Nucleus accumbens (tissue), 56 donors: ENCODE measurements at places on chromosomes 7 and 10.

GRCh38 chr10:99917963-99918825 lies 91.6 kb downstream of the DNMBP start:
- no peak for DNase-seq

GRCh38 chr7:122260336-122260735 lies 44.2 kb downstream of the FEZF1 start:
- DNase-seq = no peak

DNA sequence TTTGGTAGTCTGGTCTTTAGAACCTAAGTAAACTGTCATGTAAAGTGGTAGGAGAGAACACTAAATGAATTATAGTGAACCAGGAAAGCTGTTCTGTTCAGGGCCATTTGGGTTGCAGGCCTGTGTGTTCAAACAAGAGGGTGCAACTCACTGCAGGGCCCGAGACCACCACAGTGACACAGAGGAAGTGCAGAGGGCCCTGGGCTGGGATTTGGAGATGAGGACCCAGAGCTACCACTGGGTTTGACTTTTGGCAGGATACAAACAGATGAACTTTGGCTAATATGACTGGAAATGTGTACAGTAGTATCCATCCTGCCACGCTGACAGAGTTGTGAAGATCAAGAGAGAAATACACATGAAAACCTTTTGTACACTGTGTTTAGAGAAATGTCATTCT lies 9.8 kb downstream of the MMP21 start:
- DNase-seq = no peak

- DNase-seq = no peak
These were observed 206 bp downstream of the UPF2 start for GRCh38 chr10:12042409-12042796.

GRCh38 chr7:41491883-41492471 lies 210.9 kb downstream of the INHBA start:
- DNase-seq = no peak

DNA sequence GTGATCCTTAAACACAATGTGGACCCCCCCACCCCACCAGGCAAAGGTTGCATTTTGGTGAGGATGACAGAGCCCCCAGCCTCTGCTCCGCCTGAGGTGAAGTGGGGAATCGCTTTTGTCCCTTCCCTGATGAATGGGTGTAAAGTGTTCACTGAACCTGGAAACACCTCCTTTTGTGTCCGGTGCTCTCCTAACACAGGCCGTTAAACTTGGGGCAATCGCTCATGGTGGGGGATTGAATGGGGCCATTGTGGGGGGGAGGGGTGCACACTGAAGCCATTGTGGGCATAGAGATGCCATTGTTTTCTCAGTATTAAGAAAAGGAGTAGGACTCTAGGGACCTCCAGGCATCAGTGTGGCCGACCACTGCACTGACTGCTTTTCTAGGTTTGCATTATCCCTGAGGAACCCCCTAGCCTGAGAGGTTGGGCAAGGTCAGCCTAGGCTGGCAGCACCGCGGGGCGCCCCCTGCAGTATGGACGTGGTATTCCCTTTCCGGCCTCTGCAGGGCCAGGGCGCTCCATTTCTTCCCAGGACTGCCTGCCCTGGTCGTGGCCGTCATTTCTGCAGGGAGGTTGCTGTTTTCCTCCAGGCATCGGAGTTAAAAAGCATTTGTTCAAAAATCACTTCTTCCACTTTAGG lies 158.3 kb downstream of the TCF7L2 start:
- DNase-seq = peak; percentile 49

DNA sequence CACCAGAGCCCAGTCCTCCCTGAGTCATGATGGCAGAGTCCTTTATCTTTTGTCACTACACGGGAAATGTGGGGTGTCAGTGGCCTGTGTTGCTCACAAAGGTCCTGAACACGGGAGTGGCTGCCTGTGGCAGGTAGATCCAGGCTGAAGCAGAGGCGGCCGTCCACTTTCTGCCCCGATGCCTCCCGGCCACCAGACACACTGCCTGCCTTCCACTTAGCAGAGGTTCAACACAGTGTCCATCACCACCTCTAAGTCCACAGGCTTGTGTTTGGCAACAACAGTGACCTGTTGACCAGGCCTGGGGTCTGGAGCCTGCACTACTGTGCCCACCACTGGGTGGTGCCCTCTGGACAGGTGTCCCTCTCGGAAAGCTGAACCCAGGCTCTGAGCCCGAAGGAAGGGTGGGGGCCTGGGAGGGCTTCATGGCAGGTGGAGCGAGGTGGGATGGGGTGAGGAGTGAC lies 49.9 kb upstream of the CAMK2B start:
- no peak for DNase-seq

- peak; percentile 46 for DNase-seq
These were observed 31.7 kb upstream of the OPALIN start for GRCh38 chr10:96390460-96390864.

DNA sequence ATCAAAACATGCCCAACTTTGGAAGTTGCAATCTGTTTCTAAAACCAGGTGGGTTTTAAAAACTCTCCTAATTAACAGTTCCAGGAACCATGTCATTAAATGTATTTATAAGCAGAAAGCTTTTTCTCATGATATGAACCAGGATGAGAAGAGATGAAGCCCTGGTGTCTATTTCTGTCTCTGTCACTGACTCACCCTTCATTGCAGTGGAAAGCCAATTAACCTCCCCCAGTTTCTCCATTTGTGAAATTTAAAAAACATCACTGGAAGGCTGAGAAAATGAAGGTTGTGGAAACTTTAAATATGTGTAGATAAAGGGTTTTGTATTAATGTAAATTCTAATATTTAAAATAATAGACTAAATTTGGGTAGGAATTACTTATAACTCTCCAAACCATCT lies 1088.0 kb downstream of the SORCS1 start:
- DNase-seq = no peak

DNA sequence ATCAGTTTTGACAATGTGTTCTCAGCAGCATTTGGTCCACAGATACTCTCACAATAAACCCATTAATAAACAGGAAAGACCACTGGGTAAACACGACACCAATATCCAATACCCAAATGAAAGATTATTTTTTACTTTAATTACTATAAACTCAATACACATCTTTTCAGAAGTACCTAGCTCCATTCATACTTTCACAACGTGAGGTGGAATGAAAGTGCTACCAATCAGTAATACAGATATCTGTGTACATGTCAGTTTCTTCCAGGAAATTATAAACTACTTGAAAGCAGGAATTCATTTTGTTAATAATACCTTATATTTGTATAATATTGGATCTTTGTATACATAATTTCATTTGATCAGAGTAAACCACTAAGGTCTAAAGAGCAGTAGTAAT lies 11.9 kb downstream of the CDK6 start:
- no peak for DNase-seq

- DNase-seq = no peak
These were observed 104.2 kb downstream of the ADK start for GRCh38 chr10:74255214-74255613.

GRCh38 chr10:46525177-46525823 lies 31.2 kb downstream of the GPRIN2 start:
- no peak for DNase-seq

DNA sequence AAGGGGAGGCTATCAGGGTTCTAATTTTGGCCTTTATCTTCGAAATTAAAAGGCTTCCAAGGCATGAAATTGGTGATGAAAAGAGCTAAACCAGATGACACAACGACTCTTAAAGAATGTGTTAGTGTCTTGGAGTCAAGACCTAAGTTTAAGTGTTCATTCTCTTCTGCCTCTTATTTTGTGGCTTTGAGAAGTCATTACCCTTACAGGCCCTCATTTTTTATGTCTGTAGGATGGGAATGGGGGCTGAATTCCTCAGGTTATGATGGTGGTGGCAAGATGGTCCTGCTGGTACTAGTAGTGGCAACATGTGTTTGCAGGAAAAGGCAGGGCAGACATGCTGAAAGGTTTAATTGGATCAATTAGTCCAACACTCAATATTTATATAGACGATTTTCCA lies 15.4 kb downstream of the TAS2R60 start:
- DNase-seq = no peak

DNA sequence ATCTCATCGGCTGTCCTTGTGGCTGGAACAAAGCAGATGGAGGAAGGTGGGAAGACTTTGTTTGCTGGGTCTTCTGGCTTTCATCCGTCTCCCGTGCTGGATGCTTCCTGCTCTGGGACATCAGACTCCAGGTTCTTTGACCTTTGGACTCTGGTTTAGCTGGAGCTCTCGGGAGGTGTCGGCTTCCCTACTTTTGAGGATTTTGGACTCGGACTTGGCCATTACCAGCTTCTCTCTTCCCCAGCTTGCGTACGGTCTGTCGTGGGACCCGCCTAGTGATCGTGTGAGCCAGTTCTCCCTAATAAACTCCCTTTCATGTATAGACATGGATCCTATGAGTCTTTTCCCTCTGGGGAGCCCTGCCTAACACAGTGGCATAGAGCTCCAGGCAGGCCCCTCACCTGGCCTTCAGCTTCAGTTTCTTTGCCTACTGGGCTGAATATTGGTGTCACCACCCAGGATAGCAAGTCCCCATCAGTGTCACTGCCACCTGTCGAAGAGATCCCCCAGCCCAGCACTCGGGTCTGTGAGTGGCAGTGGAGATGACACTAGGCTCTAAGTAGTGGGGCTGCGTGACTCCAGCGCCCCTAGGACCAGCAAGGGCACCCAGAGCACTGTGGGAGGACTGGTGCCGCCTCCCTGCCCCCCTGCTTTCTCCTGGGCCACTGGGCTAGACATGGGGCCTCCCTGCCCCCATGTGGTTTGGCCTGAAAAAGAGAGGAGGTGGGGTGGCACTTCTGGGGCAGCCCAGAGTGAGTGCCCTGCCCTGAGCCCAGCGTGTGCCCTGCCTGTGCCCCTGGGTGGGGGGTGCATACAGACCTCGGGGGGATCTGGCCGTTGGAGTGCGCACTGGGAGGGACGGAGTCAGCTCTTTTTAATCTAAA lies 135.6 kb downstream of the LHPP start:
- no peak for DNase-seq

- no peak for DNase-seq
These were observed 11.1 kb upstream of the SLC18A3 start for GRCh38 chr10:49598986-49599385.

DNA sequence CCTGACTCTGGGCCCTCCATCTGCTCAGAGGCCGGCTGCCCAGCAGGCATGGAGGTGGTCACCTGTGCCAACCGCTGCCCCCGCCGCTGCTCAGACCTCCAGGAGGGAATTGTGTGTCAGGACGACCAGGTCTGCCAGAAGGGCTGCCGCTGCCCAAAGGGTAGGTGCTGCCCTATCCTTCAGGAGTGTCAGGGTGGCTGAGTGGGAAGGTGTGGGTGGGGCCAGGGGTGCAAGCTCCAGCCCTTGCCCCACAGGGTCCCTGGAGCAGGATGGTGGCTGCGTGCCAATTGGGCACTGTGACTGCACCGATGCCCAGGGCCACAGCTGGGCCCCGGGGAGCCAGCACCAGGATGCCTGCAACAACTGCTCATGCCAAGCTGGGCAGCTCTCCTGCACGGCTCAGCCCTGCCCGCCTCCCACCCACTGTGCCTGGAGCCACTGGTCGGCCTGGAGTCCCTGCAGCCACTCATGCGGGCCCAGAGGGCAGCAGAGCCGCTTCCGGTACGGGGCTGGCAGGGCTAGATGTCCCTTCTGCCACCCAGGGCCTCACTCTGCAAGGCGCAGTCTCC lies 17.5 kb upstream of the ZNF862 start:
- DNase-seq = no peak

GRCh38 chr10:79070606-79071395 lies 2.0 kb downstream of the ZMIZ1 start:
- peak; percentile 90 for DNase-seq
